ENCODE measurements at places on chromosomes 7 and 10. TPM values are rescaled to one million over a fixed set of nuclear protein-coding genes. Genes with fewer than 3 reads are reported as not detected.

- DNase-seq = no peak
Measured at GRCh38 chr7:4210821-4211220, 471.3 kb upstream of the FOXK1 start.

Gene HOGA1
- total RNA-seq = not detected

Gene CH25H
- 2.4 TPM for total RNA-seq

Gene ARID5B
- total RNA-seq = 38.6 TPM

All from ovary (tissue), 10 donors.